ENCODE measurements at places on chromosomes 12 and 14.
A peak's percentile ranks its signal among the peaks of the same experiment; 100 is the strongest.

- DNase-seq: no peak
Observed at GRCh38 chr14:52078095-52078531, 9.3 kb upstream of the NID2 start.

DNA sequence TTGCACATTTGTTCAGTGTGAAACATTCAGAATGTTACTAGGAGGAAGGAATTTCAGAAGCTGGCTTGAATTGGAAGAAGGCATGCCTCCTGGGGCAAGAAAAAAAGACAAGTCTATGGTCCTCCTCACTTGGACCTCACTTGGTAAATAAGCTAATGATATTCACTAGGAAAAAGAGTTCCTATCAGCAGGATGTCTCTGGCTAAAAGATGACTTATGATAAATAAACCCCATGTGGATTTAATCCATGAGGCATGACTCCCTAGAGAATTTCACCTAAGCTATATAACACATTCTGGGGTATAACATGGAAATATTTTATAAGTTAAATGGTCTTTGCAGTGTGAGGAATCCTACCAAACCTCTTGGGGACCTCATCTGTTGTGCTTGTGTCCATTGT is 199.9 kb downstream of the LRIG3 start:
- no peak for DNase-seq

DNA sequence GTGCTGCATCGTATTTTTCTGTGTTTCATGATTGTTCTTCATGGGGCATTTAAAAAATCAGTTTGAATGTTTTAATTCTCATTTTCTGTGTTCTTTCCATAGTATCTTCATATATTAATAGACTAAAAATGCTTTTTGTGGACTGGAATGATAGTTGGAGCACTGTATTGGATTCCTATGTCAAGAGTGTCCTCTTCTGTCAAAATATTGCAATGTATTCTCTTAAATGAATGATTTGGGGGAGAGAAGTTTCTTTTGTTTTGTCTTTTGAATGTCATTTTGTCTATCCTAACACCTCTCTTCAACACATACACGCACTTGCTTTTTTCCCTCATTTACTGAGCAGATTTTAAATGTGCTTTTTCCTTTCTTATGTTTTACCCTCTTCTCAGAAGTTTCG is 4.7 kb upstream of the EIF2S3B start:
- DNase-seq: no peak

- DNase-seq: no peak
Observed at GRCh38 chr12:75923964-75924666, 107.5 kb downstream of the PHLDA1 start.

DNA sequence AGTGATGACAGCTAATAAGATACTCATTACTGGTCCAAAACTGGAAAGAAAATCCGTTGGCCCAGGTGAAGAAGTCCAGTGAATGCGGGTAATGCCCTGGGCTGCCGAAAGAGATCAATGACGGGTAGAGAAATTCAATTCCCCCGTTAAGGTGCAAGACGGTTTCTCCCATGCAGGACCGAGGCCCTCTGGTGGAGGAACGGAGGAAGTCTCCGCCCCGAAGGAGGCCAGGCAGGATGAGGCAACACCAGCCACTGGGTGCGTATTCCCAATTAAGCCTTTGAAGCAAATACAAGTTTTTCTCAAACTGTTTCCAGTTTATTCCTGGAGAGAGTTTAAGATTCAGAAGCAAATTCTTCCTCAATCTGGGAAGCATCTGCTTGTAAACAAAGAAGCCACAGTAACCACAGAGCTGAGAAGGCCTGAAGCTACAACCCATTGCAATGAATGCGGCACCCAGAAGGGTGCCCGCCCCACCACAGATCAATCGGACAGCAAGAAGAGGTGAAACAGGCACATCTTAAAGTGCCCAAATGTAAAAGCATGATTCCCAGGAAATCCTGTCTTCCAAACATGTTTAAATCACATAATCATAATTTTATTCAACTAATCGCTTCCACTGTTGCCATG is 118.5 kb downstream of the TTC7B start:
- peak; percentile 78 for DNase-seq

DNA sequence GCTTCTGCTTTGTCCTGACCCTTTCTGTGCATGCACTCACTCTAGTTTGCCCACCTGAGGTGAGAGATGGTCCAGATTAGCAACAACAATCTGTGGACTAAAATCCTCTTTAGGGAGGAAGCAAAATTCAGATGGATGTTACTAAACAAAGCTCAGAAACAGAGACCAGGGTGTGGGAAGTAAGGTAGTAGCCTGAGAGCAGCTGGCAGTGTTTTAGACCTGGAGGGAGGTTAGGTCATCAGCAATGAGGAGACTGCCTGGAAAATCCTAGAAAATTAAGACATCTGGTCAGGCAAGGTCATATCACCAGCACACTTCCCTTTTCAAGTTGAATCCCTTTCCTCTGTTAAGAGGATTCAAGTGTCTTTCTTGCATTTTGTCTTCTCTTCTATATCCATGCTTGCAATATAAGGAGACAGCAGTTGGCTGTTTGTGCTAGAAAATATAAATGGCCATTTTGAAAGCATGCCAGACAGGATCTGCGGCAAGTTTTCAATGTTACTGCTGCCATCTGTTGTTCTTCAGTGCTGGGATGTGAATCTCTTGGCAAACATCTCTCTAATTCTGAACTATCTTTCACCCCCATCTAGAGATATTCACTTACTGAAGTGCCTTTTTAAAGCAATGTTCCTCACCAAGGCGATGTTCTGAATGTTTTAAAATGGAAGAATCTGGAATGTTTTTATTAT is 266.4 kb downstream of the NAV3 start:
- DNase-seq: no peak

GRCh38 chr14:33611405-33612196 is 339.3 kb downstream of the EGLN3 start:
- DNase-seq: no peak

GRCh38 chr14:53553221-53553620 is 400.1 kb upstream of the DDHD1 start:
- DNase-seq: no peak

- no peak for DNase-seq
Observed at GRCh38 chr14:52650774-52651173, 44.6 kb downstream of the ERO1A start.

- peak; percentile 44 for DNase-seq
Observed at GRCh38 chr12:13052421-13052820, 8.2 kb downstream of the FAM234B start.

GRCh38 chr14:39181026-39181692 is 6.1 kb downstream of the PNN start:
- no peak for DNase-seq

- no peak for DNase-seq
Observed at GRCh38 chr14:73780391-73780790, 66.2 kb upstream of the PNMA1 start.

- no peak for DNase-seq
Observed at GRCh38 chr12:52070185-52070925, 577 bp downstream of the ATG101 start.

DNA sequence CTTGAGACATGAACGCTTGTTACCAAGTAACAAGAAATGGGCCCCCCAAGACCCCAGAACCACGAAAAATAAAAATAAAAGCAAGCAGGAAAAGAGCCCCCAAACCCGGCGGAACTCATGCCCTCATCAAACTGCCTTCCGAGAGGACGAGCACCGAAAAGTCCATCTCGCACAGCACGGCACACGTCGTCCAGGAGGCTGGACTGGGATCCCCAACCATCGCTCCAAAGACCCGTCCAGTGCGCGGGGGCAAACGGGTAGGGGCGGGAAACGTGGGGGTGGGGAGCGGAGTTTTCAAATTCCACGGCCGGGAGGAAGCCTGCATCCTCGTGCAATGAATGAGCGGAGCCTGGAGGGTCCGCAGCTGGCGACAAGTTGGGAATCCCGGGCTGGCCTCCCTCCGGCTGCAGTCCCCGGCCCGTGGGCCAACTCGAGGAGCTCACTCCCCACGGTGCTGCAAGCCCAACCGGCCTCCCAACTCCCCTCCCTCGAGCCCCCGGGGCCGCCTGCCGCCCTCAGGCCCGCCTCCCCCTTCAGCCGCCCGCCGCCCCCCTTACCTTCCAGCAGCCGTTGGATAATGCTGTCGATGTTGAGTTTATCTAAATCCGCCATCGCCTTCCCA is 484 bp downstream of the PPP1CC start:
- DNase-seq: peak; percentile 17

- no peak for DNase-seq
Observed at GRCh38 chr12:68638171-68638570, 27.5 kb downstream of the RAP1B start.
